H4 (cell line): ENCODE measurements at places on chromosomes 5 and 9. TPM values are rescaled to one million over a fixed set of nuclear protein-coding genes. Genes with fewer than 3 reads are reported as not detected.

- peak; percentile 82 for DNase-seq
Observed at GRCh38 chr5:16736158-16736995, 119.6 kb upstream of the RETREG1 start.

Gene NSMF
- 17.1 and 19.1 TPM in 2 replicates for total RNA-seq

Gene PTPN3
- total RNA-seq: 5.2 and 5.9 TPM in 2 replicates

Gene HRH2
- 0.18 and 0.54 TPM in 2 replicates for total RNA-seq

Gene GOLM1
- total RNA-seq: 45.2 and 57.5 TPM in 2 replicates

- DNase-seq: no peak
Observed at GRCh38 chr5:172945151-172945550, 14.1 kb upstream of the RPL26L1 start.

GRCh38 chr5:78112931-78113330, 181.6 kb downstream of the AP3B1 start:
- no peak for DNase-seq

Gene AHRR
- 10.8 and 12.9 TPM in 2 replicates for total RNA-seq

- DNase-seq: peak; percentile 57
Observed at GRCh38 chr9:121447321-121447834, 52.3 kb downstream of the GGTA1 start.

Gene GPR151
- total RNA-seq: not detected in 2 replicates

Gene SLC6A19
- not detected in 2 replicates for total RNA-seq

DNA sequence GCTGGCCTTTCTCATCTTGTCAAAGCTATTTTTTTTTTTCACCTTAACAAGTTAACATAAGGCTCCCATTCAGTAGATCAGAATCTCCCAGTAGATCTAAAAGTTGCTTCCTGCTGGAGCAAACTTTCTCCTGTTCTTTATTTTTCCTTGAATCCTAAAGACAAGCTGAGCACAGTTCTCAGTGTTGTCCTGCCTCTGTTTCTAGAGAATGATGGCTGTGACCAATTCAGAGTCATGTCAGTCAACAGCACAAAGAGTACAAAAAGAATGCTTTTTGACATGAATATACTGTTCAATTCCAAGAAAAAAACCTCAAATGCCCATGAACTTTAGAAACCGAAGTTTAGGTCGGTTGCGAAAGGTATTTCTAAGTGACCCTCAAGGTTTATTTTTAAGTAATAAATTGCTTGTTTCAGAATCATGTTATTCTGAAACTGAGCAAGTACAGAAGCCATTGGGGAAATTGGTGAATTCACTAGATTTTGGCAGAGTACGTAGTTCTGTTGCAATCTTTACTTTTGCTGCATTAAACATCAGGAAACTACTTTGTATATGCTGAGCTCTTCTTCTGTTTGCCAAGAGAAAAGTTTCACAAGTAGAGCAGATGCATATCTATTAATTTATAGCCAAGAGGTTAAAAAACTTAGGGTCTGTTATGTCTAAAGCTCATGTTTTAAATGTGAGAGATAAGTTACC, 161.7 kb upstream of the RPS23 start:
- DNase-seq: no peak

Gene SSNA1
- 71.6 and 91.9 TPM in 2 replicates for total RNA-seq

DNA sequence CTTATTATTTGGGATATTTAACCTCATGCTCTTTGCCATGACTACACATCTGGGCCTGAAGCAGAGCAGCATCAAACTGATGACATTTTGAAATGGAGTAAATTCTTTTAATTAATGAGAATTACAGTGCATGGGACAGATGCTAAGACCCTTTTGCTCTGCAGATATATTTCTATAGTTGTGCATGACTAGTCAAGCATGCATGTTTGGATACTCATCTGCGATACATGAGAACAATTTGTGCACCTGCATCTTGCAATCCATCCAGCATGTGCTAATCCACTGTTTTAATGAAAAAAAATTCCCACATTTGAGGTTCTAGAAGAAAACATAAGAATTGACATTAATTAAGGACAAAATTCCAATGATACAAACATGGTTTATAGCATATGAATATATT, 1047.6 kb upstream of the ACO1 start:
- no peak for DNase-seq

GRCh38 chr5:107284822-107285525, 385.8 kb downstream of the EFNA5 start:
- DNase-seq: peak; percentile 73

DNA sequence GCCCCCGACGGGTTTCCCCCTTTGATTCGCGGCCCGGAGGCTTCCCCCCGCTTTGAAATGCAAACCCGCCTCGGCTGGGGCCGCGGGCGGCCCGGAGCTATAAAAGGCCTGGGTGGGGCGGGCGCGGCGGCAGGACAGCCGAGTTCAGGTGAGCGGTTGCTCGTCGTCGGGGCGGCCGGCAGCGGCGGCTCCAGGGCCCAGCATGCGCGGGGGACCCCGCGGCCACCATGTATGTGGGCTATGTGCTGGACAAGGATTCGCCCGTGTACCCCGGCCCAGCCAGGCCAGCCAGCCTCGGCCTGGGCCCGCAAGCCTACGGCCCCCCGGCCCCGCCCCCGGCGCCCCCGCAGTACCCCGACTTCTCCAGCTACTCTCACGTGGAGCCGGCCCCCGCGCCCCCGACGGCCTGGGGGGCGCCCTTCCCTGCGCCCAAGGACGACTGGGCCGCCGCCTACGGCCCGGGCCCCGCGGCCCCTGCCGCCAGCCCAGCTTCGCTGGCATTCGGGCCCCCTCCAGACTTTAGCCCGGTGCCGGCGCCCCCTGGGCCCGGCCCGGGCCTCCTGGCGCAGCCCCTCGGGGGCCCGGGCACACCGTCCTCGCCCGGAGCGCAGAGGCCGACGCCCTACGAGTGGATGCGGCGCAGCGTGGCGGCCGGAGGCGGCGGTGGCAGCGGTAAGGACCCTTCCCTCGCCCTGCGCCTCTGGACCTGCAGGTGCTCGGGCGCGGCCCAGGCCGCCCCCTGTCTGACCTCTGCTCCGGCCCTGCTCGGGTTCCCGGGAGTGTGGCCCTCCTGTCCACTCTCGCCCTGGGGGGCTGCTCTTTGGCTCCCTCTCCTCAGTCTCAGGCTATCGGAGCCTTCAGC, at the start of gene CDX1:
Gene CDX1, plus strand, starts transcription at position 129 of the 862 bp plus-strand sequence. Its CDS starts 99 bp downstream, at position 228.
- DNase-seq: no peak

Gene DDX4
- total RNA-seq: not detected in 2 replicates

Gene GCNT4
- total RNA-seq: 0.06 and 0.12 TPM in 2 replicates

Gene CBY3
- total RNA-seq: not detected in 2 replicates

DNA sequence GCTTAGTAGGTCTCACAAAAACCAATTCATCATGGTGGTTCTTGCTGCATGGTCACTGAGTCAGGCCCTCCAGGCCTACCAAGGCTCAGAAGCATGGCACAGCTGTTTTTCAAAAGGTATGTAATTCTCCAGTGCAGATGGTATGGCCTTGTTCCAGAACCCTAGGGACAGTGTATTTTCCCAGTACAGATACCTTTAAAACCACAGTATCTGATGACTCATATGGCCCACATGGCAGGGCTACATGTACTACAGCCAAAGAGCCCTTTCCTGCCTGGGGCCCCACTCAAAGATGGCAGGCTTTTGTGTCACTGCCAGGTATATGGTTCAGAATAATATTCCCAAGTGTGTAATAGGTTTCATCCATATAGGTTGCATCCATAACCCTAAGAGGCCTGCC, 16.5 kb downstream of the CSF2 start:
- DNase-seq: peak; percentile 98

DNA sequence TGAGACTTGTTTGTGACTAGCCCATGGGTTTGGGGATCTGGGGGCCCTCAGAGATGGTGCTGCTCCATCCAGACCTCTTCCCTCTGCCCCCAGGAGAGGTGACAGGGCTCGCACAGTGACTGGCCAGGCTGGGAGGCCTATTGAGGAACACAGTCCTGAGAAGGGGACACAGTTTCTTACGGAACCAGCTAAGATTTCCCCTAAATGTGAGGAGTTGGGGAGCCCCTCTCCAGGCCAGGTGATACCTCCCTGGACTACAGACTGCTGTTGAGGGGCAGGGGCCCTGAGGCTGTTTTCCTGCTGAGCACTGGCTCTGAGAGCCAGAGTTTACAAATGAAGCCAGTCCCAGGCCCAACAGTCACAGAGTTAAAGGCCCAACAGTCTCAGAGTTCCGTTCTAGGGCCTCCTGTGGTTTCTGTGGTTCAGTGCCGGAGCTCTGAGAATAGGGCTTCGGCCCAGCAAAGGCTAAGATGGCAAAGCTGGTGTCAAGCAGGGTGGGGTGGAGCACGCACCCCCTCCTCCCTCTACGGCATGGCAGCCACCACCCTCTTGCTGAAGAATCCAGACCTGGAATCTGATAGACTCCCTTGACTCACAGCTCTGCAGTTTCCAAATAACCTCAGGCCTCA, 1.1 kb upstream of the SEMA4D start:
- no peak for DNase-seq

Gene PRUNE2
- total RNA-seq: 3.8 and 3.9 TPM in 2 replicates

GRCh38 chr5:180811623-180812124, 9.1 kb upstream of the MGAT1 start:
- DNase-seq: no peak

Gene EMB
- not detected in 2 replicates for total RNA-seq

Gene ARID3C
- 0.21 TPM in 1 of 2 replicates, not detected in the other for total RNA-seq
